Mesothelial cell of epicardium (in vitro differentiated cells): ENCODE measurements at places on chromosomes 2 and 18. TPM values are rescaled to one million over a fixed set of nuclear protein-coding genes. Genes with fewer than 3 reads are reported as not detected.

GRCh38 chr18:48152549-48152948 lies 222.1 kb upstream of the SMAD2 start:
- H3K4me3 ChIP-seq: no peak overlapping the region

- peaks cover 14% of the 10 kb centered on the region for H3K4me1 ChIP-seq
- H3K36me3 ChIP-seq: no peaks in the 10 kb centered on the region
- no peak overlapping the region for H3K27ac ChIP-seq
- no peak for DNase-seq
Observed at GRCh38 chr2:229410946-229411345, 139.9 kb upstream of the PID1 start.

DNA sequence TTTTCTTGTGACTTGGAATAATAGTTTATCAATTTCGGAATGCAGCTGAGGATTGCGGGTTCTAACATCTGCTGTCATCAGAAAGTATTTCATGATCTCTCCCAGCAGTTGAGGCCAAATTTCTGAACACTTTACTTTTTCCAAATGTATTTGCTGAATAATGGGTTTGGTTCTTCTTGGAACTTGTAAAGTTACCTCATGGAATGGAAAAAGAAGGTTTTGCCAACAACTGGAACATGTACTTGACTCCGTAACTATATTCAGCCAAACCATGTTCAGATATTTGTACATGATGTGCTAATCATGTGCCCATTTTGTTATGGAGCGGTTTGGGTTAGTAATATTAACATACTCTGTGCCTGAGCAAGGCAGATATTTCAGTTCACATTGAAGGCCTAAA lies 119.6 kb downstream of the LCLAT1 start:
- H3K27me3 ChIP-seq: no peaks in the 10 kb centered on the region
- no peak overlapping the region for H3K4me3 ChIP-seq
- no peak overlapping the region for H3K27ac ChIP-seq

DNA sequence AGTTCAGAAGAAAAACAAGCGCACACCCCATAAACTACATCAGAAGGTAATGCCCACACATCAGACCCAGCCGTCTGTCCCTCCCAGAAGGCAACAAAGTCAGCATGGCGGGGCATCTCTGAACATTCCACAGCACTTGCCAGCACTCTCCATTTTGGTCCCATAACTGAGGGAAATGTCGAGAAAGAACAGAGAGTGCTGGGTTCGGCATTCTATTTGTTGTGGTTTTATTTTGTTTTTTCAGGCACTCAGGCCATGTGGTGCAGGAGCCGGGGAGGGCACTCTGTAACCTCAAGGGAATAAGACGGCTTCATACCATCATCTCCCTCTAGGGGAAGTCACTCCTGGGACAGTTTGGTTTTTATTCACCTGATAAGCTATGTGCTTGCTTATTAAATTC lies 156.0 kb downstream of the SEPTIN10 start:
- H3K27ac ChIP-seq: no peak overlapping the region
- H3K4me3 ChIP-seq: no peak overlapping the region
- no peaks in the 10 kb centered on the region for H3K27me3 ChIP-seq
- no peaks in the 10 kb centered on the region for H3K4me1 ChIP-seq

Gene HOXD12
- total RNA-seq: 0.27 to 0.40 TPM (median 0.27 TPM) in 3 replicates

Gene CFAP65
- total RNA-seq: not detected in 3 replicates

Gene DOCK10
- total RNA-seq: 2.2 to 3.3 TPM (median 2.4 TPM) in 3 replicates
